ENCODE measurements at places on chromosomes 16 and 17.

GRCh38 chr17:57861000-57861789 is 11.4 kb upstream of the MRPS23 start:
- DNase-seq = peak; percentile 84

GRCh38 chr17:20273741-20274500 is 193.4 kb downstream of the LGALS9B start:
- DNase-seq = no peak

DNA sequence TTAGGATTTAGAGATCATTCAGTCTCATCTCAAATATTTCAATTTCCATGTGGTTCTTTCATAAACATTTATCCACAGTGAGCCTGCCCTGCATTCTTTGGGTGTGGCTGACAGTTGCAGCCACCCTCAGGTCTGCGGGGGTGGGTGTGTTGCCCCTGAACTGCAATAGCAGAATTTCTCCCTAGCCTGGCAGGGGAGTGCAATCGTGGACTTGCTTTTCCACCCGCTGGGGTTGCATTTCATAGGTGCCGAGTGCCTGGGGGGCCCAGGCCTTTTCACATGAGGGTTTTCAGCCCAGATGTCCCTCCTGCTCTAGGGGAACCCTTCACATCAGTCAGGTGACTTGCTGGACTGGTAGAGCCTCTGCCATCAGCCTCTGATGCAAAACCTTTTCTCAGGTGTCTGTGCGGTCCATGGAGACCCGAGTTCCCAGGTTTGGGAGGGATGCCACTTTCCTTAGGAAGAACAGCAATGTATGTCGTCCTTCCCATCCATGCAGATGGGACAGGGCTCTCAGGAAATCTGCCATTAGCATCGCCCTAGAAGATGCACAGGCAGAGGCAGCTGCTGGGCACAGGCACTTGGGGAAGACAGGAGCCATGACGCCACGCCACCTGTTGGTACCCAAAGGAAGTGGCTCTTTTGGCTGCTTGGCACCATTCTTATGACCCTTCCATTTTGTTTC is 2.4 kb upstream of the USP36 start:
- DNase-seq = no peak

DNA sequence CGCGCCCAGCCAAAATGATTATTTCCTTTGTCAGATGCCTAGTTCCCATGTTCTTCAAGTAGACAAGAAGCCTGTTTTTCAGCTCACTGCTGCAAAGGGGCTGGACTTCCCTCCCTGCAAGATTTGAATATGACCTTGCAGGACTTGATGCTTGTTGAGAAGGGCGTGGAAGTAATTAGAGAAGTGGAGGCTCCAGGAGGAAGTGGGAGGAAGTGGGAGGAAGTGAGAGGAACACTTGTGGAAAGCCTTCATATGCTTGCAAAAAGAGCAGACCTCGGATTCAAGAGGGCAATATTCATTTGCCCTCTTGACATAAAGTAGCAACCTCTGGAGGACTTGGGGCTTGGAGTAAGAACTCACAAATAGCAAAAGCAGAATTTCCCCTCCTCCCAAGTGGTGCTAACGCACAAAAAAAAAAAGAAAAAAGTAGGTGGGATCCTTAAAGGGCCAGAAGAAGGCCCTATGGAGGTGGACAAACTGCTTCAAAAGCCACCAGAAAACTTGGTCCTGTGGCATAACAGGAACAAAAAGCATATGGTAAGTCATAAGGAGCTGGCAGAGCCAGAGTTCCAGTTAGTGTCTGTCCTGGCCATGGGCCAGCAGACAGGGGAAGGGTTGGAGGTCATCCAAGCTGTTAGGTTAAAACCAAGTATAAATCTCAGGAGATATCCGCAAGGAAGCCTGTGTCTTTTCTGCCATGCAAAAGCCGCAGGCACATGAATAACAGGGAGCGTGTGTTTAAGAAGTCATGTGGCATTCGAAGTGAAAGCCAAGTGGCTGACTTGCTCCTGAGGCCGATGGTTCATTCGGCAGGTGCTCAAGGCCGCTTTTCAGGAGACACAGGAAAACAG is 20.6 kb upstream of the PRKAR1A start:
- no peak for DNase-seq

GRCh38 chr17:38405654-38406053 is 22.6 kb upstream of the ARHGAP23 start:
- no peak for DNase-seq

DNA sequence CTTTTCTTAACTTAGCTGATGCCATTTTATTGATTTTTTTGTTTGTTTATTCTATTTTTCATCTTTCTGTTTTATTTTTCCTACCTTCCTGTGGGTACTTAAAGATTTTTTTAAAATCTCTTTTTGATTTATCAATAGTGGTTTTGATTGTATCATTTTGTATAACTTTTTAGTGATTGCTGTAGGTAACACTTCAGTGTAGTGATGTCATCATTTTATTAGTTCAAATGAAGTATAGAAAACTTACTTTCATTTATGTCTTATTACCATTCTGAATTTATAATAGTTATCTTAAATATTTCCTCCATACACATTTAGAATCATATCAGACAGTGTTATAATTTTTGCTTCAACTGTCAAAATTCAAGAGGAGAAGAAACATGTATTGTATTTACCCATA is 115.9 kb downstream of the PHKB start:
- no peak for DNase-seq

GRCh38 chr17:37182786-37183465 is 192.9 kb upstream of the C17orf78 start:
- DNase-seq = no peak

GRCh38 chr16:76653390-76654026 is 376.3 kb downstream of the CNTNAP4 start:
- no peak for DNase-seq

- DNase-seq = no peak
Observed at GRCh38 chr16:88618182-88618955, 20.0 kb upstream of the IL17C start.

GRCh38 chr17:42672038-42672437 is 4.8 kb downstream of the PLEKHH3 start:
- peak; percentile 80 for DNase-seq

GRCh38 chr16:57667526-57668262 is 412 bp upstream of the ADGRG3 start:
- no peak for DNase-seq

DNA sequence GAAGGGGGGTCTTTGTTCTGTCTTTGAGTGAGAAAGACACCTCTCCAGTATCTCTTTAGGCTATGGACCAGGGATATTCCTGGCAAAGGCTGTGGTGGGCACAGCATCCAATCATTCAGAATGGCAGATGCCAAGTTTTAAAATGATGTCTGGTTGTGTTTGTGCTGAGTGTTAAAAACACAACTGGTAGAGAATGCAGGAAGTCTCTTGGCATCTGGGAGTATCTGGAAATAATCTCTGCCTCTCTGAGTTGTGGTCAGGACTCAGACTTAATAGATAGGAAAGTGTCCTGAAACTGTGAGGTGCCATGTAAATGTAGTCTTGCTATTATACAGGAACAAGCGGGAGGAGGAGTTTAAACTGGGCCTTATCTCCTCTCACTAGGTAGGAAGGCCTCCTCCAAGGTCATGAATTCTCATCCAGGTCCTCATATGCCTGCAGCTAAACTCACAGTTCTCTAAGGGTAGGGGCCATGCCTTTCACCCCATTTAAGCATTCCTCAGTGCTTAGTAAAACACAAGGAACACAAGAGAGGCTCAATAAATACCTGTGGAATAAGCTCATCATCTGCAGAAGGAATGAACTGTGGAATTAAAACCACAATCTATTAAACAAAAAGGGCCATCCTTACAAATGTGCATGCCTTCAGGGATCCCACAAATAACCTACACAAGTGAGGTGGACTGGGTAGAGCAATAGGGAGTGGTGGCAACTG is 317.6 kb downstream of the CBLN1 start:
- no peak for DNase-seq

GRCh38 chr17:10198509-10199249 is at the start of gene GAS7:
TSS of gene GAS7 (minus strand) at chr17:10198606.
- no peak for DNase-seq

GRCh38 chr17:21676281-21677111 is 15.8 kb upstream of the KCNJ18 start:
- DNase-seq = no peak

- no peak for DNase-seq
Observed at GRCh38 chr16:17769065-17769464, 298.3 kb upstream of the XYLT1 start.

DNA sequence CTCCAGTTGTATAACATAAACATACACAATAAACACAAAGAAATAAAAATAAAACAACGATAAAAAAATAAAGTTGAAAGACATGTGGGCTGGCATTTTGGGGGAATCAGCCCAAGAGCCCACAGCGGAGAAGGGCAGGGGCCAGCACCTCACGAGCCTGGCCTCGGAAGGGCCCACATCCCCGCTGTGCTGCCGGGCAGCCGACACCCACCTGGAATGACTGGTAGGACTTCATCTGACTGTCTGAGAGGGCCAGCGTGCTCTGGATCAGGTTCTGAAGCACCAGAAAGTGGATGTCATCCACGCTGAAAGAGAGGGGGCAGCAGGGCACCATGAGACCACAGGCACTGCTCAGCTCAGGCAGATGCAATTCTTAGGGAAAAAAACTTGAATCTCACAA is 73.5 kb downstream of the GTF3C1 start:
- peak; percentile 35 for DNase-seq

DNA sequence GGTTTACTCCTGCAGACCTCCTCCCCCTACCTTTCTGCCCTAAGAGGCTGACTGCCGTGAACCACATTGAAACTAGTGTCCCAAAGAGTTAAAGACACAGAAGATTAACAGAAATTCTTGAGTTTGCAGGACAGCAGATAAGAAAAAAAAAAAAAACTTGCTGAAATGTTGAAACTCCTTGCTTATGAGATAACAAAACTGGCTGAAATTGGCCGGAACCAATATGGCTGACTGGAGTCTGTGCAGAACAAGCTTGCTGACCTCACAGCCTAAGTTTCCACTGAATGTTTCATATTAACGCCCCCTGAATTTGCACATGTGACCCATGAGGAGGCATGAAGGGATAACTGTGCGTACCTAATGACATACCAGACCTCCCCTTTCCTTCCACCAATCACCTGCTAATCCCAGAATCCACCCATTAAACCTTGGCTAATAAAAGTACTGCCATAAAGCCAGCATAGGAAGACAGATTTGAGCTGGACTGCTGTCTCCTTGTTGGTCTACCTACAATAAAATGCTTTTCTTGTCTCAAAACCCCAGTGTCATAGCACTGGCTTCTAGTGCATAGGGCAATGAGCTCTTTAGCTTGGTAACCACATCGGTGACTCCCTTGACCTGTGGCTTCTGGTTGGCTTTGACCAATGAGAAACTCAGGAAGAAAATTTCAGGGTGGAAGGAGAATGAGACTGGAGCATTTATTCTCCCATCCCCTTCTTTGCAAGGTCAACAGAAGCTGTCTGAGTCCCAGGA is 80.1 kb downstream of the PMP22 start:
- no peak for DNase-seq

- no peak for DNase-seq
Observed at GRCh38 chr17:8117980-8118768, at the start of gene ALOXE3. TSS of gene ALOXE3 (minus strand) at chr17:8118514. CDS start at chr17:8117990, 524 bp downstream.

GRCh38 chr17:83150369-83151055 is 71.1 kb downstream of the METRNL start:
- DNase-seq = no peak

- DNase-seq = no peak
Observed at GRCh38 chr17:57569853-57570252, 175.2 kb downstream of the CCDC182 start.

DNA sequence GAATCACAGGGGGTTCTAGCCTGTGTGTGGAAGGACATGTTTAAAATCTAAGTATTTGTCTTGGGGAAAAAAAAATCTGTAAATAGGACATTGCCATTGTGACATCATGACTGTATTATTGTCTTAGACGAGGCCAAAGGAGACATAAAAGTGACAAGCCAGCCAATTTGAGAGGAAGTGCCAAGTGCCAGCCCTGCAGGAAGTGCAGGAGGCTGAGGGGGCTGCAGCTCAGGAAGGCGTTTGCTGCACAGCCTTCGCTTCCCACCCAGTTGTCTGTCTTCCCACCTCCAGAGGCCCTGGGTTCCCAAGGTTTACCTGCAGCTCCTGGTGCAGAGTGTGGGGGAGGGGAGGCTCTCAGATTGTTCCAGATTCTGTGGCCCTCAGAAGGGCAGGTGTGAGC is 1.3 kb downstream of the ADCY7 start:
- no peak for DNase-seq

DNA sequence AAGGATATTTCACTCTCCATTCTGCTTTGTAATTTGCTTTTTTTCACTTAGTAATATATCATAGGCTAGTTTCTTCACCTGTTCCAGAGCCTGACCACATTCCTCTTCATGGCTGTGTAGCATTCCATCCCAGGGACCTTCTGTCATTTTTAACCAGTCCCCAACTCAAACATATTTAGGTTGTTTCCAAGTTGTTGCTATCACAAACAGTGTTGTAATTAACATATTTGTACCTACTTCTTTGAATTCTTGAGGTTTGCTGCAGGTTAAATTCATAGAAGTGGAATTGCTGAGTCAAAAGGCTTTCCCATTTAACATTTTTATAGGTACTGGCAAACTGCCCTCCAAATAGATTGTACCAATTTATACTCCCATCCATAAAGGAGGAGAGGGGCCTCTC is 65.1 kb upstream of the MED9 start:
- DNase-seq = no peak

DNA sequence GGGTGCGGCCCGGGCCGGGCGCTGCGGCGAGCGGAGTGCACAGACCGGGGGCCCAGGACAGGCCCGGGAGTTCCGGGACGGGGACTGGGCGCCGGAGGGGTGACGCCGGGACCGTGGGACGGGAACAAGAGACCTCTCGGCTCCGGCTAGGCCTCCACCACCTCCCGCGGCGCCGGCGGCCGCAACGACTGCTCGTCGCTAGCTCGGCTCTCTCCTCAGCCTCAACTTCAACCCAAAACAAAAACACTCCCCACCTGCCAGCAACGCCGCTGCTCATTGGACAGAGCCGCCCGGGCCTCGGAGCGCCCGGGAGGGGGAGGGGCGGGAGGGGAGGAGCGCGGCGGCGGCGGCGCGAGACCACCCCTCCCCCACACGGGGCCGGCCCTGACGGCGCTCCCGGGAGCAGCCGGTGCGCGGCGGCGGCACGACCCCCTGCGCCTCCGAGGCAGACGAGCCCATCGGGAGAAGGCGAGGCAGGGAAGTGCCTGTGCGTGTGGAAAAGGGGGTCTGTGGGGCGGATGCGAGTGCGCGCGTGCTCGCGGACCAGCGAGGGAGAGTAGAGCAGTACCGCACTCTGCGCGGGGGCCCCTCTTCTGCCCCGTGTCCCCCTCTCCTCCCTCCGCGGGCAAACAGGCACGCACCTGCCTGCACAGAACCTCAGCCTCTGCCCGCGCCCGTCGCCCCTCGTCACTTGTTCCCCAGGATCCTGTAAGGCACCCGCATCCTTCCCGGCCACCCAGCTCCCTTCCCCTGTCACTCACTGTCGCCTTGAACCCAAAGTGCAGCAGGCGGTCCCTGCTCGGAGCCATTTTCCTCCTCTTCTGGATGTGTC is at the start of gene FBXL20:
FBXL20 (minus strand) TSS at position 215 of the 832 bp plus-strand sequence. CDS start 224 bp downstream, outside the sequence.
- DNase-seq = peak; percentile 91

GRCh38 chr17:82638183-82638773 is 10.0 kb downstream of the WDR45B start:
- no peak for DNase-seq

- DNase-seq = no peak
Observed at GRCh38 chr16:80231888-80232287, 308.9 kb upstream of the DYNLRB2 start.

Measured in pancreas (tissue), 10 donors.